Renal pelvis (tissue), 12 donors: ENCODE measurements at places on chromosomes 7 and 10.

DNA sequence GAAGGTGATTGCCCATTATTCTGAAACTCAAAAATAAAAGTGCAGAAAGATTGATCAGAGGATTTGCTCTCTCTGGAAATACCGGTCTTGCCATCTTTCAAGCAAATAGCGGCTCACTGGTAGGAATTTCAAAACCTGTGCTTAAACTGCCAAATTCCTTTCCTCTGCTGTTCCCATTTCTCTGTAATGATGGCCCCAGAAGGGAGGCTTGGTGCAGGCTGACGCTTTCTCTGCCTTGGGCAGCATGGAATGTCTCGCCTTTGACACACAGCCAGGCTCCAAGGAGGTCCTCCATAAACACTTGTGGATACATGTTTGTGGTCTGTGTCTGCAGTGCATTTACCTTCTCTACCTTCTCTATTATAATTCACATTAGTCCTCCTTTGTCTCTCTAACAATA, 146.8 kb downstream of the HIBADH start:
- no peak for DNase-seq

DNA sequence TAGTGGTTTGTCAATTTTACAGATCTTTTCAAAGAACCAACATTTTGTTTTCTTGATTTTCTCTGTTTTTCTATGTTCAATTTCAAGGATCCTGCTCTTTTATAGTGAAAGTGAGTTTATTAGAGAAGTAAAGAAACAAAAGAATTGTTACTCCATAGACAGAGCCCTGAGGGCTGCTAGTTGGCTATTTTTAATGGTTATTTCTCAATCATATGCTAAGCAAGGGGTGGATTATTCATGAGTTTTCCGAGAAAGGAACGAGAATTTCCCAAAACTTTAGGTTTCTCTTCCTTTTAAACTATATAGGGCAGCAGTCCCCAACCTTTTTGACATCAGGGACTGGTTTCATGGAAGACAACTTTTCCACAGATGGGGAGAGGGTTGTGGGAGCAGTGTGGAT, 165.0 kb downstream of the CCSER2 start:
- no peak for DNase-seq

DNA sequence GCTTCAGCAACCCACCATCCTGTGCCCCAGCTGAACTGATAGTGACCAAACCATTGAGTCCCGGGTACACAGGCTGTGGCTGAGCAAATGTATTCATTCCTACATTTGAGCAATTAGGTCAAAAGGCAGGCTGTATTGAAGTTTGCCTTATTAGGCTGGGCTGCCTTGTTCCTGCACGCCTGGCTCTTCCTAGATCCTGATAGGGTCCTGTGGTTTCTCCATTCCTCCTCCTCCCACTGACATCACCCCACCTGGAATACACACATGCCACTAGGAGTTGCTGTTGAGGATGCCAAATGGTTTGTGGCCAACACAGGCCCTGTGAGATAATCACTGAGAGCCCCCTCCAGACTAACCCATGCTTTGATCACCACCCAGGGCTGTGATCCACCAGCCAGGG, 66.4 kb upstream of the FGFR2 start:
- DNase-seq = no peak

GRCh38 chr10:73872190-73872710, 2.1 kb downstream of the CAMK2G start:
- DNase-seq = no peak

GRCh38 chr10:46248651-46249146, 38.1 kb upstream of the ANTXRL start:
- no peak for DNase-seq

DNA sequence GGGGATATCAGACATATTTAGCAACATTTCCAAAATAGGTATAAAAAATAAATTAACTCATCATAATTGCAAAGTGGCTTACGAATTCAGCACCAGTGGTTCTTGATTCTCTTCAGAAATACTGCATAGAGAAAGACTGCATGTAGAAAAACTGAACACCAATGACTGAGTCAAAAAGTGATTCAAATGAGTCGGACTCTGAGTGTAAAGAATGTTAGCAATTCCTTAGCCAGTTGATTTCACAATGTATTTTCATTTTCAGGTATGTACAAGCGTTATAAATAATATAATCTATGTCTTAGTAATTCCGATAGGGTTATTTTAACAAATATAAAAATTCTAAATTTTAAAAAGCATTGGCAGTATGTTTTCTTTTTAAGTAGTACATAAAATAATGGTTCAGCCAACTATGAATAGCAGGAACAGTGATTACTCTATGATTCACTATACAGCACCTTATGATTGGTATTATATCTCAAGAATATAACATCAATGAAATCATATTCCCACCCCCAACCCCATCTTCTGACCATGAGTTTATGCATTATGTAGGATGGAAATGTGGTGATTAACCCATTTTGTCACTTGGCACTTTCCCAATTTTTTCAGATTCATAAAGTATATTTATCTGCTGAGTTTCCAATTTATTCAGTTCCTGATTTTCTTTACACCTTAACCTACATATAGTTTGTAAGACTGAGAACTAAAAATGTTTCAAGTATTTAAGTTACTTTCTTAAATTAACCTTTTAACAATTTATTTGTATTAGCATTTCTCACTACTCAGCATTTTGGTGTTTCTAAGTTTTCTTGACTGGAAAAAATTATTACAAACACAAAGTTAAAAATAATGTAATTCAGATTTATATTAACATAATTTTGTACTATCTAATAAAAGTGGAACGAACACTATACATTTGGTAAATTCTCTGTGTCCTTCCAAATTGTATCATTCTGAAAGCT, 33.9 kb downstream of the DNAJC1 start:
- DNase-seq = no peak

- no peak for DNase-seq
Measured at GRCh38 chr10:28305553-28305952, 2.7 kb upstream of the MPP7 start.

DNA sequence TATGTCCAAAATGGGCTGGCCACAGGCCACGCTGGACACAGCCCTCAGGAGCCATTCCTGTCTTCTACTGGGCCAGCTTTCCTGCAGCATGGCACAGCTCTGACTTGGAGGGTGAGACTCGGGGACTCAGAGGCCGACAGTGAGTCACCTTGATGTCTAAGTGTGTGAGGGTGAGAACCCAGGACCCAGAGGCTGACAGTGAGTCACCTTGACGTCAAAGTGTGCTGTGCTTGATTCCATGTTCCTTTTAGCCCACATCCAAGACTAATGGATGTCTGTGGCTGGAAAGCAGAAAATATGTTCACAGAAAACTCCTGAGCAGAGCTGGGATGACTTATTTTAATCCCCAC, 6.0 kb upstream of the FAM170B start:
- DNase-seq = no peak

DNA sequence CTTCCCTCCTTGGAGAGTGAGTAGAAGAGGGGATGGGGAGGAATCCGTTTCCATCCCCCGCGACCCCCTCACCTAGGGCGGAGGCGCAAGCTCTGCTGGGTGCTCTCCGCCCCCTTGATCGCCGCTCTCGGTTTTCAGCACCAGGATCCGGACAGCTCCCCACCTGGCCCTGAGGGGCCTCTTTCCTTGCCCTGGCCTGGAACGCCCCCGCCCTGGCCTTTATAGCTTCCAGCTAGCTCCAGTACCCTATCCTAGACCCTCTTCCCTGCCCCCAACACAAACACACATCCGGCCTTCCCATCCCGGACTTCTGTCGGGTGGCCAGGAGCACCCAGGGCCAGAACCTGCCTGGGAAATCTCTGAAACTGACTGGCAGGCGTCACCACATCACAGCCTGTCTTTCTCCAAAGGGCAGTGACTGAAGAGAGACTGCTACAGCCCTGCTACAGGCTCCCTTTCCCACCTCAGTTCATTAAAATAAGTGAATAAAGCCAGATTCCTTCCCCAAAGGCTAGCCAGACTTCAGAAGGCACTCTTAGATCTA, 72.3 kb upstream of the LEP start:
- peak; percentile 75 for DNase-seq

- no peak for DNase-seq
Measured at GRCh38 chr7:27201580-27202017, 1.7 kb upstream of the HOXA13 start.

GRCh38 chr7:46133072-46133471, 212.0 kb upstream of the IGFBP3 start:
- no peak for DNase-seq

GRCh38 chr10:79482741-79483140, 29.6 kb upstream of the EIF5AL1 start:
- no peak for DNase-seq

- DNase-seq = no peak
Measured at GRCh38 chr7:139044813-139045794, 9.3 kb upstream of the ZC3HAV1L start.

- DNase-seq = no peak
Measured at GRCh38 chr10:55746002-55746401, 615.1 kb downstream of the ZWINT start.

GRCh38 chr10:58210160-58210559, 57.5 kb downstream of the IPMK start:
- DNase-seq = no peak

DNA sequence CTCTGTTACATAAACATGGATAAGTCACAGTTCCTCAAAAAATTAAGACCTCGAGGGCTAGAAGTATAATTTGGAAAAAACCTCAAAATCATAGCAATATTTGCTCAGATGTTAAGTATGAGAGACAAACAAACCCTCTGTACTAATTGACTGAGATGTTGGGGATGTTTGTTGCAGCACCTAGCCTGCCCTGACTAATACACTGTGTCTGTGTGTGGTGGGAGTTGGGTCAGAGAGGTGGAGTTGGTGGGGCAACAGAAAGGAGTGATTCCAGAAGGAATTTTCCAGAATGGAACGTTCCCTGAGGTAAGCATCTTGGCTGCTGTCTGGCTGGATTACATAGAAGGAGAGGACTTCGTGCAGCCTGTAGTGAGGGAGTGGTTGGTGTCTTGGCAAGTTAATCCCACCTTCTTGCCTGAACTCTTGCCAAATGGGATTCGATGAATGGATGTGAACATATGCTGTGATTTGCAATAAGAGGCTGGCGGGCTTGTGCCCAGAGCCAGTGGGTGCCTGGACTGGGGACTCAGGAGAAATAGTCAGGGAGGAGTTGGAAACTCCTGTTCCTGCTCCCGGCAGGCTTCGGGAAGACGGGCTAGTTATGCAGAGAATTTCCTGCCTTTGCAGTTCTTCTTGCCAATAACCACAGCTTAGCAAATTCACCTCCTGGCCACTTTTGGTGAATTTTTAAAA, 9.3 kb upstream of the FAM180A start:
- DNase-seq = no peak

- DNase-seq = no peak
Measured at GRCh38 chr10:117450940-117451339, 75.7 kb upstream of the PDZD8 start.

GRCh38 chr10:102240467-102241031, 763 bp downstream of the PITX3 start:
- no peak for DNase-seq

DNA sequence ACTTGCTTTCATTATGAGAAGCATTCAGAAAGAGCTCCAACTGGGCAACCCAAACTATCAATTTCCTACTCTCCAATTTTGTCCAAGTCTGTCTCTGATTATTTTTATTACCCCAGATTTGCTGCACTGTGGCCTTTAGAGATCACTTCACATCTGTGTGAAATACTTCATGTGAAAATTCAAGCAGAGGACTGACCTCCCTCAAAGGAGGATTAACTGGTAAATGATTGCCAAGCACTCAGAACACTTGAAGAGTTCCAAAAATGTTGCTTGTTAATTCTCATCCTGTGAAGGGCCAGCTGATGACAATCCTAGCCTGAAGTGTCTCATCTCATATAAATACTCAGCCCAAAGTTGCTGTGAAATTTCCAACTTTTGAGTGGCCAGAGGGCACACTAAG, 182.8 kb upstream of the DGKB start:
- no peak for DNase-seq

GRCh38 chr10:51251110-51251509, 176.8 kb downstream of the PRKG1 start:
- DNase-seq = no peak

DNA sequence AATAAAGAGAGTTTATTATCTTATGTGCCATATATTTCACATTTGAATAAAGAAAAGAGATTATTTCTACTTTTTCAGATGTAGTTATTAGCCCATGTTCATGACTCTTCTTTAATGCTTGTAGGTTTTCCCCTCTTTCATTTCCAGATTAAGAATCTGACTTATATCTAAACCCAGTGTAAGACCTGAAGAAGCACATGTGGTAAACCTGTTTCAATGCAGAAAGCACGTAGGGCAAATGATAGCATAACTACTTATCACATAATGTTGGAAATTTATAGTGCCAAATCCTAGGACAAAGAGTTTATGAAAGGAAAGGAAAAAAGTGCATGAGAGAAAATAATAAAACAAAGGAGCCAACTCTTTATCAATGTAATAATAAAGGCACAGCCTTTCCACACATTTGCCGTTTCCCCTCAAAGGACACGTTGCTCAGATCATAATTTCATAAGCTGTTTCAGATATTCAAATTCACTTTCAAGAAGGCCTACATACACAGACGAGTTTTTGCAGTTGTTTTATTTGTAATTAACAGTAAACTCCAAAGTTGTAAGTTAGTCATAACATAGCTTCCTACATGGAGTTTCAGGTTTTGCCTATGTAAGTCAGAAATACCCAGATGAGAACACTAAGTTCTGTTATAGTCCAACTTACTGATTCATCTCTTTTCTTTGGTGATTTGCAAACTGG, 88.8 kb upstream of the MDFIC start:
- DNase-seq = no peak

- no peak for DNase-seq
Measured at GRCh38 chr10:93548376-93549071, 17.9 kb upstream of the FFAR4 start.

GRCh38 chr10:4053940-4054339, 268.9 kb upstream of the KLF6 start:
- DNase-seq = no peak

DNA sequence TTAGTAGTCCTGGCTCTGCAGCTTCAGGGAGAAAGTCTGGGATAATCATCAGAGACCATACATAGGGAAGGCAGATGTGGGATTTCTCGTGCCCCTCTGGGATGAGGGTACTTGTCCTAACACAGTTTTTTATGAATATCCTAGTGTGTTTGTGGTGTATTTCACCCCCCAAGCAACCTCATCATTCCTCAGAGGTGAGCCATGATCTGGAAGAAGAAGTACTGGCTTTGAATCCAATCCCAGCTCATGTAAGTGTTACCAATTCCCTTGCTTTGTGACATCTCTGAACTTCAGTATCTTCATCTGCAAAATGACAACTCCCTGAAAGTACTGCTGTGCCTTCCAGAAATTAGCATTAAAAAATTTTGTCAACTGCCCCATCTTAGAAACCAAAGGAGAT, 347.5 kb upstream of the ZMIZ1 start:
- DNase-seq = no peak

DNA sequence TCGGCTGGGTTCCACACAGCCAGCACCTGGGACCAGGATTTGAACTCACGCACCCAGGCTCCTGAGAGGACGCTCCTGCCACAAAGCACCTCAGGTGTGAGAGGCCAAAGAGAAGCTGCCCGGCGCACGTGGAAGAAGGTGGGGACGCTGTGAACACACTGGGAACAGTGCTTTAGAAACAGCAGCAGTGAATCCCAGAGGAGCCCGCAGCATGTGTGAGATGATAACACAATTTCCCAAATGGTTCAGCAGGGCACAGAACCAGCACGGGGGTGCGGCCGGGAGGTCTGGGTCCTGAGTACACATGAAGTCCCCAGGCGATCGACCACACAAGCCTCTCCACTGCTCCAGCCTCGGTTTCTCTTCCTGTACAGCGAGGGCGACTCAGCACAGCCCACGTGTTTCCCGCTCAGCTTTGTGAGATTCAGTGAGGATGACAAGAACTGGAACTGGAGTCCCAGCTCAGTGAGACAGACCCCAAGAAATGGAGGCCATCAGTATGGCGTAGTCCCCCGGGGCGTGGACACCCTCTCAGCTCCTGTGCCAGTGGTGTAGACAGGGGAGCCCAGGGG, 188.3 kb downstream of the MAD1L1 start:
- no peak for DNase-seq

GRCh38 chr10:53045315-53045714, 272.7 kb upstream of the MBL2 start:
- no peak for DNase-seq
